Activated gamma-delta T cell (primary cell): ENCODE measurements at places on chromosomes 16 and 17.

DNA sequence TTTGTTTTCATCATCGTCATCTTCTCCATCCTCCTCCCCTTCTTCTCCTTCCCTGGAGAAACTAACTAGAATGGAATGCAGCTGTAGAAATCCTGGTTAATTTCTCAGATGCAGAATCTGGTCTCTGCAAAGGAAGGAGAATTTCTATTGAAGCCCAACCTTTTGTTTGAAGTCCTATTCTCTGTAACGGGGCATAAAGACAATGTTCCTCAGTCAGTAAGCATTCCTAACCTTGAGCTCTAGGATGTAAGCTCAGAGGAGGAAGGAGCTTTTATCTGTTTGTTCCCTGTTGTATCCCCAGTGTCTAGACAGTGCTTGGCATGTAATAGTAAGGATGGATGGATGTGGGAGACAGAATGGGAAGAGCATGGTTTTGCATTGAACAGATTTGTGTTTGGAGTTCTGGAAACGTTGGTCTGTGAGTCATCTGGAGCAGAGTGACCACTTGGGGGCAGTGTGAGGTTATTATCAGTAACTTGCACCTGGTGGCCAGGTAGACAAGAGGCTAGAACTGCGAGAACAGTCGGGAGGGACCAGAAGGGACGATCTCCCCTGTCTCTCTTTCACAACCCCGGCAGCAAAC, 363.7 kb downstream of the SNX29 start:
- no peak for DNase-seq

DNA sequence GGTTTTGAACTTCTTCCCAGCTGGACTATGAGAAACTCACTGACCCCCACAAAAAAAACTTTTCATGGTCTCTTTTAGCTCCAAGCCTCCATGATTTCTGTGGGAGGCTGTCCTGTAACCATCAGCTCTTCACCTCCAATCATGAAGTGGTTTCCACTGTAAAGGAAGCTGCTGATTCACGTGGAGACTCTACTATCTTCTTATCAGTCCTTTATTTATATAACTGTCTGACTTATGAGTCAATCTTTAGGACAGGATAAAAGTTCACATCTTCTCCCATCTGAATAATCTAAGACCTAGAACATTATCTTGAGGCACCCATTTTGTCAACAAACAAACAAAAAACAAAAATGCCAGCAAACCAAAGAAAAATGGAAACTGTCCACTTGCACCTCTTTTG, 409.9 kb downstream of the SLC39A11 start:
- no peak for DNase-seq

DNA sequence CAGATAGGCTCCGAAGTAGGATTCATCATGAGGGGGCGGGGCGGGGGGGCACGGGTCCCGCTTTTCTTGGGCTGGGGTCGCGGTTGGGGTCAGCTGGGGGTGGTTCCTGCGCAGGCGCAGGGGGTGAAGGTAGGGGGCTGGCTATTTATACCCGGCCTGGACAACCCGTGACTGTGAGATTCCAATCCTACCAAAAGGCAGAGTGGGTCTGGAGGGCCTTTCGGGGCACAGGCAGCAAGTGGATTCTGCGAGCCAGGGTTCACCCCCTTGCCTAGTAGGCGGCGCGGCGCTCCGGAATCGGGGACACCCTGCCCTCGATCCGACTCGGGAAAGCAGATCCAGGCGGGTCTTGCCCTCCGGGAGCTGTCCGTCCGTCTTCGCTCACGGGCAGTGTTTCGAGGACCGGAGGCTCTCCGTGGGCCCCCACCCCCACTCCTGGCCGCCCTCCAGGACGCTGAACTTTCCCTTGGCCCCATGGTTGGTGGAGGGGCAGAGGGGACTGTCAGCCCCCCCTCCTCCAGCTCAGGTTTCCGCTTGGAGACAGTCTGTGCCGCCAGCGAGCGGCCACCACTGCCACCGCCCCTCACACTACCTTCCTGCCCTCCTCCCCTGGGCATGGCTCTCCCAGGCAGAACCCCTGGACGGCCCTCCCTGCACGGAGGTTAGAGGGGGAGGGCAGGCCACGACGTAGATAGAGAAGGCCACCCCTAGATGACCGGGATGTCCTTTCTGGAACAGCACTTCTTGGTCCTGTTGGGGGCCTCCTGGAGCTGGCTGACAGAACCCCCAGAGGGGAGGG, 634 bp downstream of the SLC2A4 start:
- no peak for DNase-seq

DNA sequence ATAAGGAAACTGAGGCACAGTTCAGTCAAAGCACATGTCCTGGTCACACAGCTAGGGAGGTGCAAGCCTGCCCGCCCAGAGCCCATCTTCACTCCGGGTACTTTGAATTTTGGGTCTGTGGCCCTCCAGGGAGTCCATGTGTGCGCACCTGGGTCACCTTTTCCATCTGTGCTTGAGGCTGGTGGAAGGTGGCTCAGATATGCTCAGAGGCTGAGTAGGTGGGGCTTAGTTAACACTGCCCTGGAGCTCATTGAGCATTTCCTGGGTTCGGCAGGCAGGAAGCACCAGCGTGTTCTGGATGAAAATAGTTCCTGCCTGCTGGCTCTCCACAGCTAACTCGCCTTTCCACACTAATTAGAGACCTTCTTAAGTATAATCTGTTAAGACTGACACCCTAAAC, 19.2 kb downstream of the FAM234A start:
- DNase-seq = no peak

- no peak for DNase-seq
Measured at GRCh38 chr17:80349751-80350150, 65.2 kb upstream of the ENDOV start.

DNA sequence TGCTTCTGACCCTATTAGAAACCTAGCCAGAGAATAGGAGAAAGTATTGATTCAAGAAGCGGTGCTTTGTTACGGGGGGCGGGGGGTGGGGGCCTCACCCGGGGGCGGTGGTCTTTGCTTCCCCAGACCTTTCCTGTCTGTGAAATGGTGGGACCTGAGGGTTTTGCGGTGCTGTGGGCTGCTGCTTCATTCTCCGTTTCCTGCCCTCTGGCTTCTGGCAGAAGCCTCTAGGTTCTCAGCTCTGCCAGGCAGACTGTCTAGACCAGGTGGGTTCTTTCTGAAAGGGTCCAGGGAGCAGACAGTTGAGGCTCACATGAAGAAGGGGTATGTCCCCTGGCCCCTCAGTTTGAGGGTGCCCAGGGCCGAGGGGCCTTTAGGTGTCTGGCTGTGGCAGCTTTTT, 14.0 kb downstream of the GSE1 start:
- DNase-seq = no peak

- DNase-seq = no peak
Measured at GRCh38 chr17:35407531-35407930, 24.8 kb downstream of the SLFN12 start.

- no peak for DNase-seq
Measured at GRCh38 chr16:48089053-48089792, 66.6 kb downstream of the ABCC12 start.
